Sciatic nerve (tissue), 2 donors: ENCODE measurements at places on chromosomes 2 and 18. TPM values are rescaled to one million over a fixed set of nuclear protein-coding genes. Genes with fewer than 3 reads are reported as not detected.

ASIC4 gene
- 0.31 TPM for total RNA-seq

AQP12A gene
- total RNA-seq = not detected

TMEM17 gene
- 4.9 TPM for total RNA-seq

CRYGD gene
- not detected for total RNA-seq

NT5C1B gene
- not detected for total RNA-seq

TRAPPC12 gene
- 139 TPM for total RNA-seq

MREG gene
- 5.9 TPM for total RNA-seq

SLC14A1 gene
- total RNA-seq = 5.5 TPM

ZNF521 gene
- 57.1 TPM for total RNA-seq

GALR1 gene
- total RNA-seq = 0.13 TPM

CCL20 gene
- 0.76 TPM for total RNA-seq

OBSL1 gene
- total RNA-seq = 85.2 TPM

DNA sequence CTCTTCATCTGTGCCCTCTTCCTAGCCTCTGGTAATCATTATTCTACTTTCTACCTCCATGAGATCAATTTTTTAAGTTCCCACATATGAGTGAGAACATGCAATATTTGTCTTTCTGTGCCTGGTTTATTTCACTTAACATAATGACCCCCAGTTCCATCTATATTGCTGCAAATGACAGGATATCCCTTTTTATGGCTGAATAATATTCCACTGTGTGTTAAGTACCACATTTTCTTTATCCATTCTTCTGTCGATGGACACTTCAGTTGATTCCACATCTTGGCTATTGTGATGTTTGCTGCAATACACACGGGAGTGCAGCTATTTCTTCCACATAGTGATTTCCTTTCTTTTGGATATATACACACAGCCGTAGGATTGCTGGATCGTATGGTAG lies 43.9 kb upstream of the CNOT11 start:
- DNase-seq = no peak

- peak; percentile 74 for DNase-seq
Measured at GRCh38 chr2:24382363-24383073, 22.2 kb upstream of the ITSN2 start.

DNA sequence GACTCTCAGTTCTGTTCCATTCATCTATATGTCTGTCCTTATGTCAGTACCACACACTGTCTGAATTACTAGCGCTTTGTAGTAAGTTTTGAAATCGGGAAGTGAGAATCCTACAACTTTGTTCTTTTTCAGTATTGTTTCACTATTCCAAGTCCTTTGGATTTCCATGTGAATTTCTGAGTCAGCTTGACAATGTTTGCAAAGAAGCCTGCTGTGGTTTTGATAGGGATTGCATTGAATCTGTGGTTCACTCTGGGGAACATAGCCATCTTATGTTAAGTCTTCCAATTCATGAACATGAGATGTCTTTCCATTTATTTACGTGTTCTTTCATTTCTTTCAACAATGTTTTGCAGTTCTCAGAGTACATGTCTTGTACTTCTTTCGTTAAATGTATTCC lies 15.0 kb downstream of the SLC3A1 start:
- DNase-seq = no peak

- no peak for DNase-seq
Measured at GRCh38 chr2:41326851-41327250, 721.0 kb upstream of the PKDCC start.

DNA sequence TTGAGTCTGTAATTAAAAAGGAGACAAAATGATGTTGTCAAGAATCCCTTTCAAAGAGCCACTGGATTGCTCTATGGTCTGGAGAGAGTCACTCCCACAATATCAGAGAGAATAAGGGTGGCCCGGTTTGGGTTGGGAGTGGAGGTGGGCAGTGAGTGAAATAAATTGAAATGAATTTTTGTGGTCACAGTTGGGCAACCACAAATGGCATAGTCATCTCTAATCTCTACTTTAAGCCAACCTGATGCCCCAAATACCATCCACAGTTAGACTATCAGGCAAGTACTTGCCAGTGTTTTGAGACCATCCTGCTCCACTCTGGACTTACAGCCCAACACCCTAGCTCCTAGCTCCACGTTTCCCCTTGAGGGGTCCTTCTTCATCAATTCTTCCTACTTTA lies 559.7 kb downstream of the BCL11A start:
- DNase-seq = no peak

DNA sequence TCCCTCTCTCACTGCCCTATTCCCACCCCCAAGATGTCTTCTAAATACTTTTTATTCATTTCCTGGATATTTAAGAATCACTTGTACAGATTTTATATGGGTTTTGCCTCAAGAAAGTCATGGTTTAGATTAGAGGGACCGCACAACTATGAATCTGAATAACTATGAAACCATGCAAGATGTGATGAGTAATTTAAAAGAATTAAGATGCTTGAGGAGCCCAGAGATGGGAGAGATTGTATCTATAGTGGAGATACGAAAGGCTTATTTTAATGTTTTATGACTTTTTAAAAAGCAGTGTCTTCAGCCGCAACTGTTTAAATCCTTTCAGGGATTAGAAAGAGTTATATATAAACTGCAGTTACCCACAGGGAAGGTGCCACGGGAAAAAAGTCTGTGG lies 324.1 kb downstream of the LPIN1 start:
- no peak for DNase-seq

DNA sequence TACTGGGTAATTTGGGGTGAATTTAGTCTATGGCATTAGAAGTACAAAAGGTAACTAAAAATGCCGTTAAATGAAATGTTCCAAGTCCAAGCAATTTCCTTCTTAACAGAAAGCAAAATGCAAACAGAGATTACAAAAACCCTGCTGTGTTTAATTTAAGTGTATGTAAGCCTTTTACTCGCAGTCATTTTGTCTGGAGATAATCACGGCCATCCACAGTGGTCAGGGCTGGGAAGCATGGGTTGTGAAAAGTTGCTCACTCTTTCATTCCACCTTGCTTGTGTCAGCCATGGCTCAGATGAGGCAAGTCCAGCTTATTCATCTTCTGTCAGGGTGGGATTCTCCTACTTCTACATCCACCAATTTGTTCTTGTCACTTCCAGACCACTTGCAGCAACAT lies 983.6 kb upstream of the ZEB2 start:
- DNase-seq = no peak

- no peak for DNase-seq
Measured at GRCh38 chr2:203446071-203446481, 89.0 kb downstream of the RAPH1 start.

DNA sequence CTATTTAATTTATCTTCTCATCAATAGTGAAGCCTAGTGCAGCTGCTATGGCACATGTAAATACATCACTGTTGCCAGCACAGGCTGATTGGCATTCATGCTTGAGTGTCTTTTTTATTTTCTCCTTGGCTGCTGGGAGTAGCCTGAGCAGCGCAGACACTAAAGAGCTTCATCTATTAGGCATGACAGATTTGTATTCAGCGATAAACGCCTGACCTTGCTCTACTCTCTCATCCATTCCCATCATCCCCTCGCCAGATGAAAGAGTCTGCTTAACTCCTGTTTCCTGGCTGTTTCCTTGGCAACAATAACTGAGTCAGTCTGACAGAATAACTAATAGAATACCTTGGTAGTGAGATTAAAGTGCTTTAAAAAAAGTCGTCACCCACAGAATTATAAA lies 753.6 kb downstream of the DCC start:
- no peak for DNase-seq

DNA sequence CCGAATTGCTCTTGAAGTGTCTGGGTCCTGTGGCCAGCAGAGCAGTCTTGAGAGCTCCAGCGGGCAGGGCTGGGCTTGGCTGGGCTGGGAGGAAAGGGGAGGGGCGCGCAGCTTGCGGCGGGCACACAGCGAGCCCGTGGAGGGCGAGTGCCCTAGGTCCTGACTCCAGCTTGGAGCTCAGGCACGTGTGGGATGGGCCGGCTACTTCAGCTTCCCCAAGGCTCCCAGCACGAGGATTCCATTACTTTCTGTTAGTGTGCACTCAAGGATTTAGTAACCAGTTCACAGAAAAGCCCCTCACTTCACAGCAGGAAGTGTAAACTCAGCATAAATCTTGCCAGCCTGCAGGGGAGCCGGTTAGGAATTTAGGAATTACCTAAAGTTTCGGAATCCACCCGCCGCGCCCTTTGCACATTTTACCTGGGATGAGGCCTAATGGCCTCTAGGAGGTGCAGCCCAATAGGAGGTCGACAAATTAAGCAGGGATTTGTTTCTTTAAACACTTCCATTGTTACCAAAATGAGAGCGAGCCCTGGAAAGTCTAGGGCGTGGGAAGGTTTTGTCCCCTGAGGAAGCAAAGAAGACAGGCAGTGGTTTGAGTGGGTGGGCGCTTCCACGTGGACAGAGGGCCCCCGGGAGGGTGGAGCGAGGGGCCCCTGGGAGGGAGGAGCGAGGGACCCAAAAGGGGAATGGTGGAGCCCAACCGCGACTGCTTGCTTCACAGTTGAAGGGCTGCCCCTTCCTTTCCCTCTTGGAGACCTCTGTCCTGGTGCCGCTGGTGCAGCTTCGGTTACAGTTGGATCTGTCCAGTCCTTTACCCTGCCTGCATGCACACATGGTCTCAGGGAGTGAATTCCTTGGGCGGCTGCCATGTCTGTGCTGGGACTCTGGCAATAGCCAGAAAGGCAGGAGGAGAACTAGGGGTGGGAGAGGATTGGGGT lies 93.3 kb downstream of the CTAGE1 start:
- peak; percentile 68 for DNase-seq

- DNase-seq = no peak
Measured at GRCh38 chr2:55136138-55136541, 85.9 kb upstream of the RTN4 start.

DNA sequence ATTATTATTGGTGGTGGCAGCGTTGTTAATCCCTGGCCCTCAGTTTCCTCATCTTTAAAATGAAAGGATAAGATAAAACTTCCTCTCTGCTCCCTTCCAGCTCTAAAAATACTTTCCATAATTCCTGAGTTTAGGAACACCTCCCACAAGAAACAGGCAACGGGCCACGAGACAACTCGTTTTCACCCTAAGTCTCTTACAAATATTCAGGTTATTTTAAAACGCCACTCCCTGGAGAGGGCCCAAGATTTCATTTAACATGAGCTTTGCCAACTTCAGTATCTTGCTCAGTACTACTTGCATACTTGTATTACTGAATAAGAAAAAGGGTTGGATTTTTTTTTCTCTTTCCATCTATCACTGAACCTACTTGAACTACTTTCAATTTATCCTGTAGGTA lies 611.1 kb upstream of the FANCL start:
- no peak for DNase-seq

DNA sequence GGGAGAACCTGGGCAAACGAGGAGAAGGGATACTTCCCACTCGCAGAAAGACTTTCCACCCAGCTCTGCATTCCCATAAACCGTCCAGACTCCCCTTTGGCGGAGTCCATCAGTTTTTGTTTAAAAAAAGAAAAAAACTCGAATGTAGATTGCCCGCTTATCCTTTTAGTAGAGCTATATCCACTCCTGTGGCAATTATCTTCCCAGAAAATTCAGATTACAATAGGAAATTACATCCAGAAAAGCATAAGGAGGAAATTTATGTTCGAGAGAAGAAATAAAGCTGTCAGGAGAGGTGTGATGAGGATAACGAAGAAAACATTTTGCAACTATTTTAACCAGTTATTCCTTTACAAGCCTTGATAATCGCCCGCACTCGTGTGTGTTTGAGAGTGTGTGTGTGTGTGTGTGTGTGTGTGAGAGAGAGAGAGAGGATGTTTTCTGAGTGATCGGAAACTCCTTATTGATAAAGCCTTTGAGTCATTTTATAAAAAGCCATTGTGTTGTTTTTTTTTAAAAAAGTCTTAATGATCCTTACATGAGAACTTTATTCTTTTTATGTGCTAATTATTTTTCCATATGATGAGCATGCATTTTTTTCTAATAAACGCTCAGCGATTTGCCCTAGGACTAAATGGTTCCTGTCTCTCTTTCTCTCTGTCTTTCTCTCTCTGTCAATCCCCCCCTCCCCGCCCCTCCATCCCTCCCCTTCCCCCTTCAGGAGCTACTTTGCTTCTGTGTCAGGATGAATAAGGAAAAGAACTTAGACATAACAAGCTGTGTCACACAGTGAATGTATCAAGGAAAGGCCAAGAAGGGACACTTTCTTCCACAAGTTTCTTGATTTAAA lies 1.1 kb upstream of the PPP3R1 start:
- DNase-seq = no peak

GRCh38 chr2:75047189-75047991 lies 88.9 kb downstream of the POLE4 start:
- DNase-seq = no peak

GRCh38 chr2:237532160-237532559 lies 34.2 kb upstream of the PRLH start:
- DNase-seq = no peak

DNA sequence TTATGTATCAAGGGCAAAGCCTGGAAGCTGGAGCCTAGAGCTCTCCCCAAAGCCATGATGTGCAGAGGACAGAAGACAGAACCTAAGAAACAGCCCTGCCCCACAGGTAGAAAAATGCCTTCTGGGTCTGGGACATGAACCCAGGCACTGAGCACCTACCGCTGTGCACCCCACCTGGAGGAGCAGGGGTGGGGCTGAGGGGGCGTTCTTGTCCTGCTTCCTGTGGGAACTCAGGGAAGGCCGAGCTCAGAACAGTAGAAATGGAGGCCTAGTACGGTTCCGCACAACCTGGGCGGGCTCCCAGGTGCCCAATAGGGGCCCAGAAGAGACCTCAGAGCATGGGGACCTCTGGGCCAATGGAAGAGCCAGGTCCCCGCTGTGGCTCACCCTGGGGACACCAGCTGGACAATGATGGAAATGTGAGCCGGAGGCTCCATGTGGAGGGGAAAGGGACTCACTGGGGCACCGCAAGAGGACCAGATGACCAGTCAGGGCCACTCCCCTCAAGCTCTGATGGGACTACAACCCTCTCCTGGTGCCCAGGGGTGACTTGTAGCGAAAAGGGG lies 3.2 kb downstream of the CRACDL start:
- no peak for DNase-seq

DNA sequence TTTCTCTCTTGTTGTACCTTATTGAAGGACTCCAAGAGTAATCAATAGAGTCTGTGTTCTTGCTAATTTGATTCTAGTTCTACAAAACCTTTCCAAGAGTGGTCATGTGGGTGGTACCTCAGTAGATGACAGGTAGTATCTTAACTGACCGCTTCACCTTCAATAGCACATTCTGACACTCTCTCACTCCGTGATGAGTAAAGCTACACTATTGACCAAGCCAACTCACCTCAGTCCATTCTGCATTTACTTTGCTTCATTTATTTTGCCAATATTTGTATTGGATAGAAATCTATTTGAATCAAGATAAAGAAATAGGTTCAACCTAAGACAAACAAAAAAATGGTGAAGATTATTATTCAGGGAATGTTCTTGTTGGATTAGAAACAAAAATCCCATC lies 1869.6 kb upstream of the CELF4 start:
- no peak for DNase-seq

- no peak for DNase-seq
Measured at GRCh38 chr2:383178-383577, 95.3 kb upstream of the ALKAL2 start.
